NAMALWA (cell line): ENCODE measurements at places on chromosomes 6 and 20.
A peak's percentile ranks its signal among the peaks of the same experiment; 100 is the strongest.

DNA sequence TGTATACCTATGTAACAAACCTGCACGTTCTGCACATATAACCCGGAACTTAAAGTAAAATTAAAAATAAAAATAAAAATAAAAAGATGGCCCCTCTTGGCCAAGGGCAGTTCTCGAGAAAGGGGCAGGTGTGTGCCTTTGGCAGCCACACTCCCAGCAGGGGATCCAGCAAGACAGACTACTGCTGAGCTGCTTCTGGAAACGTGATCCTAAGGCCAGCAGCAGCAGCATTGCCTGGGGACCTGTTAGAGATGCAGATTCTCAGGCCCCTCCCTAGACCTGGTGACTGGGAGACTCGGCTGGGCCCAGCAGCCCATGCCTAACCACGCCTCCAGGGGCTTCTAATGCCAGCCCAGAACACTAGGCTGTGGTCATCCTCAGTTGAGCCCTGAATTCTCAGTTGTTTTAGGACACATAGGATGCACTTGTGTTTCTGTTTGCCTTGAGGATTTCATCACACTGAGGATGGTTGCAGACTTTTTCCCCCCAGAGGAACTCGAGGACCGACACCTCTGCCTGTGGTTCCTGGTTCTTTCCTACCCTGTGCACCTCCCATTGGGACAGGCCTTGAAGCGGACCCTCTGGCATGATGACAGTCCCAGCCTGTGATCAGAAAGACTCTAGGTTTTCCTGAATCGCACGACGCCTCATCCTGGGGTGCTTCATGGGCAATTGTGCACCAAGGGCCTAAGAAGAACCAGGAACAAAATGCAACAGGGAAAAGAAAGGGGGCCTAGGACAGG is 105.9 kb downstream of the TOX2 start:
- DNase-seq: no peak

- DNase-seq: peak; percentile 45
Observed at GRCh38 chr6:157607317-157608109, 215.5 kb upstream of the SNX9 start.

DNA sequence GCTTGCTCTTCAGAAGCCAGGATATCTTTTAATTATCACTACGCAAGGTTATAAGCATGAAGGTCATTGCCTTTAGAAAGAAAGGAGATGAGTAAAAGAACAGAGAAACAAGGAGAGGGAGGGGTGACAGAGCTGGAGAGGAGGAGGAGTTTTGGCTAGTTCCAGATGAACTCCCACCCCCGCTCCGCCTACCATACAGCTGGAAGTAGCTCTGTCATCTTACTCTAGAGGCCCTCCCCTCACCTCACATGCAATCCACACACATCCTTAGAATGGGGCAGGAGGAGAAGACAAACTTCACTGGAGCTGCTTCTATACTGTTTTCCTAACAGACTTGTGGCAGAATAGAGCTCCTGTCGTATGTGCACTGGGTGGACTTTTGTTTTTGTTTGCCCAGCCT is 144.7 kb downstream of the SCML4 start:
- DNase-seq: no peak

DNA sequence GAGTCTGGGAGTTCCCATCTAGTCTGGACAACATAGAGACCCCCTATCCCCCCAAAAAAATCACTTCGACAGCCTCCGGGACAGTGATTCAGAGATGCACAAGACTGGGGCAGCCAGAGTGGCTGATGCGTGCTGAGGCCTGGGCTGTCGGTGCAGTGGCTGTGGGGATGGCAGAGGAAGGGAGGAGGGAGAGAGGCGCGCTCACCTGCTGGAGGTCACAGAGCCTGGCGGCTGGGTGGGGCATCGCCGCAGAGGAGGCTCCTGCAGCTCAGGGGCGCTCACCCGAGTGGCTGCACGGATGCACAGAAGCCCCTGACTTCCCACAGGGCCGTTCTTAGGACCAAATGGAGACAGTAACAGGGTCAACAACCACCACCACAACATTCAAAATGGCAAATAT is 182.8 kb downstream of the SMOC2 start:
- DNase-seq: no peak
